Left renal pelvis (tissue), 4 donors: ENCODE measurements at places on chromosomes 11 and 22. TPM values are rescaled to one million over a fixed set of nuclear protein-coding genes. Genes with fewer than 3 reads are reported as not detected.

The BIK gene
- 1.0 TPM for polyA plus RNA-seq

The CD6 gene
- 0.50 TPM for polyA plus RNA-seq

DNA sequence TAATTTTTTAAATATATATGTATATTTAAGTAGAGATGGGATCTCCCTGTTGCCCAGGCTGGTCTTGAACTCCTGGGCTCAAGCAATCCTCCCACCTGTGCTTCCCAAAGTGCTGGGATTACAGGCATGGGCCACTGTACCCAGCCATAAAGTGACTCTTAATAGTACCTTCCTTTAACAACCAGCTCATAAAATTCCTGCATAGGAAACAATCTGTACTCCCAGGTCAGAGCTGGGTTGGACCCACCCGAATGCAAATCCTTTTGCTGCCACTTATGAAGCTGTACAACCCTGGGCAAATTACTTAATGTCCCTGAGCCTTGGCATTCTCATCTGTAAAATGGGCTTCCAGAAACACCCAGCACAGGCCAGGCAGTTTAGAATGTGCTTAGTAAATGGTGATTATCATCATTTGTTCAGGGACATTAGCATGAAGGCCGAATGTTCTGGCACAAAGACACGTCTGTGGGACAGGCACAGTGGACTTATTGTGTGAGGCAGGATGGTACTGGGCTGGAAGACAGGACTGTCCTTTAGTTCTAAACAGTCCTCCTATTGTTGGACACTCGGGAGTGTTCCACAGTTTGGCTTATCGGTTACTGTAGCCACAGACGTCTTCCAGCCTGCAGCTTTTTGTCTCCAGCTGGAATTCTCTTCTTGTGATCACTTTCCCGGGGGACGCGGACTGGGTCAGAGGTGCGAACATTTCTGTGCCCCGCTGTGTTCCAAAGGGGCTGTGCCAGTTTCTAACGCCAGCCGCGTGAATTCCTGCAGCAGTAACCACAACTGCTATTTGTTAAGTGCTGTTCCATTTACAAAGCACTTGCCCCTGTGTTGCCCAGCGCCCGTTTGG is 6.0 kb downstream of the PDXP start:
- no peak for DNase-seq

DNA sequence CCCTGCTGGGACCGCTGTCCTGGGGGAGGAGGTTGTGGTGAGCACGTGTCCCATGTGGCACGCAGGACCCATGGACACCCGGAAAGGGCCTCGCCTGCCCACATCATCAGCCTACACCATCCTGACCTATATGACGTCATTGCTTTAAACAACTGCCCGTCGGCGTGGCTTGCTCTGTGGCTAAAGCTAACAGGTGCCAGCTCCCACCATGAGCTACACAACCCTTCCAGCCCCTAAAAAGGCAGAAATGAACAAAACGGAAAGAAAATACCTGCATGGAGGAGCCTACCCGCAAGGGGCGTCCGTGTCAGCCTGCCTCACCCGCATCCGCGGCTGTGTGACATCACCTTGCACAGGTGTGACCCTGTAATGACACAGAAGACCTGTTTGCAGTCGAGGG is 481.8 kb downstream of the BRD1 start:
- no peak for DNase-seq

- DNase-seq: no peak
Measured at GRCh38 chr22:44721213-44721612, 19.2 kb downstream of the PRR5 start.

DNA sequence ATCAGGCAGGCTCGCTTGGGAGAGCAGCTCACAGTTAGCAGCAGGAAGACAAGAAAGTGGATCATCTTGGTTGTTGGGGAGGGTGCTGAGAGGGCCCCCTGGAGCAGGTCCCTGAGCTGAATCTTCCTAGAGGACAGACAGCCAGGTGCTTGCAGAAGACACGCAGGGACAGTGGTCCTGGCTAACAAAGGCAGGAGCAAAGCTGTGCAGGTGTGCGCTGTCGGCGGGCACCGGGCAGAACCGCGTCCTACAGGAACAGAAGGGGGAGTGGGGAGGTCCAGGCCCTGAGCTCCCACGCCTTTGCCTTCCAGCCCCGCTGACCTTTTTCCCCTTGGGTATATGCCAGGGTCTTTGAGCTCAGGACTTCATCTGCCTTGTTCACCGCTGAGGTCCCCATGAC is 30.1 kb upstream of the PARVB start:
- no peak for DNase-seq

GRCh38 chr11:77669848-77670511 is 32.4 kb upstream of the CLNS1A start:
- no peak for DNase-seq
